Suprapubic skin (tissue), 4 donors: ENCODE measurements at places on chromosomes 2 and 18. TPM values are rescaled to one million over a fixed set of nuclear protein-coding genes. Genes with fewer than 3 reads are reported as not detected.

The SS18 gene
- total RNA-seq = 162 TPM

GRCh38 chr2:230921806-230922595 is 3.0 kb downstream of the GPR55 start:
- peak; percentile 54 for DNase-seq

DNA sequence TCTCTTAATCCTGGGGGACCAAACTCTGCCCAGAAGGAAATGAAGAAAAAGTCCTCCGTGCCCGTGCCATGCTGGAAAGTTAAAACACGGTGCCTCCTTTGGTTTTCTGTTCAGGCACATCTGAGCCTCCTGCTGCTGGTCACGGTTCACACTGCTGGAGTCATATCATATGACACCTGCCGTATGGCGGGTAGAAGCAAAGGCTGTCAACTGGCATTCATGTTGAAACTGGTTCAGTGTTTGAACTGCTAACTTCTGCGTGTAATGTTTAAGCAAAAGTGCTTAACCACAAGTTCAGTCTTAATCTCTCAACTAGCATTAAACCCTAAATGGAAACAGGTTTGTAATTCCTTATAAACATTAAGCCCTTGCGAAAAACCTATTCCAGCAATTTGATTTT is 3.1 kb downstream of the STK39 start:
- DNase-seq = no peak

The ALLC gene
- not detected for total RNA-seq

The C2orf92 gene
- total RNA-seq = 4.5 TPM

GRCh38 chr2:100721693-100722092 is 98.2 kb upstream of the NPAS2 start:
- no peak for DNase-seq

DNA sequence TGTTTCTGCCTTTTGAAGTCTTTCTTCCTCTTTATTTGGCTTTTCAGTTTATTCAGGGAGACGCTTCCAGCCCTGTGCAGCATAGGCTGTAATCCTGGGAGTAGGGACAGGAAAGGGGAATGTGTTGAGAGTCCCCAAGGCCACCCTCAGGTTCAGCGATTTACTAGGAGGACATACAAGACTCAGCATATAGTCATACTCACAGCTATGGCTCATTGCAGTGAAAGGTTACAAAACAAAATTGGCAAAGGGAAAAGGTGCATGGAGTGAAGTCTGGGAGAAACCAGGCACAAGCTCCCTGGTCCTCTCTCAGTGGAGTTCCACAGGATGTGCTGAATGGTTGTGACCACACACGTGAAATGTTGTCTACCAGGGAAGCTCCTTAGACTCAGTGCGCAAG is 49.6 kb upstream of the ZNF638 start:
- DNase-seq = no peak

GRCh38 chr18:49846361-49846662 is 33.0 kb upstream of the ACAA2 start:
- DNase-seq = no peak

- DNase-seq = no peak
These were observed 135.6 kb downstream of the RBMS1 start for GRCh38 chr2:160358046-160358445.

- peak; percentile 58 for DNase-seq
These were observed 35.3 kb downstream of the RAB31 start for GRCh38 chr18:9743200-9744016.

- DNase-seq = no peak
These were observed 7.2 kb upstream of the ACKR3 start for GRCh38 chr2:236562434-236562833.

GRCh38 chr2:1678609-1679008 is 65.7 kb downstream of the PXDN start:
- DNase-seq = no peak

DNA sequence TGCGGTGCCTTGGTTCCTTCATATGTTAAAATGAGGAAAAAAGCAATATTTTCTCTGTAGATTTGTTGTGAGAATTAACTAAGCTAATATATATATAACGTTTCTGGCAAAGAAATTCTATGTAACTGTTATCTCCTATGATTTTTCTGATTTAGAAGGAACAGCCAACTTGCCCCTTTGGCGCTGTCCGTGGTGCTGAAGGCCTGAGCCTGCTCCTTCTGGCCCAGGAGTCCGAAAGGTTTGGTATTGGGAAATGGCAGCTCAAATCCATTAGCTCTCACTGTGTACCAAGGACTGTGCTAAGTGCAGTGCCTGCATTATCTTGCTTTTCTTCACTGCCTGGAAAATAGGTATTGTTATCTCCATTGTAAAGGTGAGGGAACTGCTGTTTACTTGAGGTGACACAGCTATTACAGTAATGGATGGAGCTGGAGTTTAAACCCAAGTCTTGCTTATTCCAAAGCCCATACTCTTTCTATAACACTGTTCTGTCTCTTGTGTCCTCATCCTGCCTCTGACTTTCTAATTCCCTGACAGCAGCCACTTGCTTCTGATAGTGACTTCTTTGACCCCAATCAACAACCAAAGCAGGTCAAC is 52.2 kb downstream of the C1QL2 start:
- DNase-seq = no peak

The CD226 gene
- 0.08 TPM for total RNA-seq

- no peak for DNase-seq
These were observed 62.9 kb downstream of the SETBP1 start for GRCh38 chr18:44743631-44744030.

The TNFAIP6 gene
- total RNA-seq = not detected
